ENCODE measurements at places on chromosomes 4 and X.
A peak's percentile ranks its signal among the peaks of the same experiment; 100 is the strongest.

GRCh38 chrX:78387364-78387763 is 60.0 kb upstream of the CYSLTR1 start:
- no peak for DNase-seq

GRCh38 chr4:1643971-1644735 is 40.0 kb downstream of the FAM53A start:
- no peak for DNase-seq

DNA sequence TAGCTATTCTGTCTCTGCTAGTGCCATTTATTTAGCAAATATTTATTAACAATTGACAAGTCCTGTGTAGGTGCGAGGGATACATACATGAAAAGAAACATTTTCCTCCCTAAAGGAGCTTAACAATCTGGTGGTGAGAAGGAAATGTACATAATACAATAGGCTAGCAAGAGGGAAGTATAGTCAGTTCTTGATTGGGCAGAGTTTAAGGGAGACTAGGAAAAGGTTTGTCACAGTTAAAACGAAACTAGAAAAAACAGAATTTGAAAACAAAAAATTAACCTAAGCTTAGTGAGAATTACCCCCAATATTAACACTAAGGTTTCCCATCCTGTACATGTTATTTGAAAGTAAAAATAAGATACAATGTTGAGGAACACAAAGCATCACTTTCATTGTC is 8.6 kb upstream of the MAML3 start:
- no peak for DNase-seq

DNA sequence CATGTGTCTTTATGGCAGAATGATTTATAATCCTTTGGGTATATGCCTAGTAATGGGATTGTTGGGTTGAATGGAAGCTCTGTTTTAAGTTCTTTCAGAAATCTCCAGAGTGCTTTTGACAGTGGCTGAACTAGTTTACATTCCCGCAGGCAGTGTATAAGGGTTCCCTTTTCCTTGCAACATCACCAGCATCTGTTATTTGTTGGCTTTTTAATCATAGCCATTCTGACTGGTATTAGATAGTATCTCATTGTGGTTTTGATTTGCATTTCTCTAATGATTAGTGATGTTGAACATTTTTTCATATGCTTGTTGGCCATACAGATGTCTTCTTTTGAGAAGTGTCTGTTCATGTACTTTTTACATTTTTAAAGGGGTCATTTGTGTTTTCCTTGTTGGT is 129.8 kb downstream of the TBCK start:
- DNase-seq = no peak

- DNase-seq = no peak
Observed at GRCh38 chr4:8050555-8051206, 107.9 kb downstream of the ABLIM2 start.

GRCh38 chr4:169254546-169254983 is 16.2 kb downstream of the SH3RF1 start:
- peak; percentile 32 for DNase-seq

DNA sequence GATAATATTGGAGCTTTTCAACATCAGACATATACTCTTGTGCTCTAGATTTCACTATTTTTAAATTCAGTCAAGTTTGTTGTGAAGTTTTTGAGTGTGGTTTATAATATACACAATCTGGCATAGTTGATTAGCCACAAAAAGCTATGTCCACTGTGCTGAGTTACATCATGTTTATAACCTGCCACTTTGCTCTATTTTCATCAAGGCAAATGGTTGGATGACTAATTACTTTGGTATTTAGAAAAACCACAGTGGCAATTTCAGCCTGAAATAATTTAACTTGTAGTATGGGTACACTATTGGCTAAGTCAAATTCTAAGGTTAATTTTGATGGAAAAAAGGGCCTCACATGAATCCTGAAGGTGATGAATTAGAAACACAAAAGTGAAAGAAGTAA is 262.6 kb downstream of the C4orf33 start:
- DNase-seq = peak; percentile 17

DNA sequence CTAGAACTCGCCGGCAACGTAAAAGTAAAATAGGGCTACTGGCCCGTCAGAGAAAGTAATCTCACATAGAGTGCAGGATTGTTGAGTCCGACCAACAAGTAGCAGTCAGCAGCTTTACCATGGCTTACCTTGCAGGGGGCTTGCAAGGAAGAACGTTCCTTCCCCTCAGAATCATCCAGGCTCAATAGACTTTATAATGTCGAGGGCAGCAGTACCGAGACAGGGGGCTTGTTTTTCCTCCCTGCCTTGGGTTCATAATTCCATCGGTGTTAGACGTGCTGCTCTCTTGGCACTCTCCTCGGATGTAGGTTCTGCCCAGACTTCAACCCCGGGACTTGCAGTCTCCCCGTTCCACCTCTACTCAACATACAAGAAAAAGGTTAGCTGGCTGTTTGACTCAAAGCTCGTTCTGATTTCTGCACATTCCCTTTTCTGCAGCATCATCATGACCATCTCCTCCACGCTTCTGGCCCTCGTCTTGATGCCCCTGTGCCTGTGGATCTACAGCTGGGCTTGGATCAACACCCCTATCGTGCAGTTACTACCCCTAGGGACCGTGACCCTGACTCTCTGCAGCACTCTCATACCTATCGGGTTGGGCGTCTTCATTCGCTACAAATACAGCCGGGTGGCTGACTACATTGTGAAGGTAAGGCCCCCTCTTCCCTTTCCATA is 1.5 kb downstream of the SLC10A4 start:
- no peak for DNase-seq

- peak; percentile 31 for DNase-seq
Observed at GRCh38 chr4:155973639-155974475, 20.2 kb upstream of the CTSO start.

DNA sequence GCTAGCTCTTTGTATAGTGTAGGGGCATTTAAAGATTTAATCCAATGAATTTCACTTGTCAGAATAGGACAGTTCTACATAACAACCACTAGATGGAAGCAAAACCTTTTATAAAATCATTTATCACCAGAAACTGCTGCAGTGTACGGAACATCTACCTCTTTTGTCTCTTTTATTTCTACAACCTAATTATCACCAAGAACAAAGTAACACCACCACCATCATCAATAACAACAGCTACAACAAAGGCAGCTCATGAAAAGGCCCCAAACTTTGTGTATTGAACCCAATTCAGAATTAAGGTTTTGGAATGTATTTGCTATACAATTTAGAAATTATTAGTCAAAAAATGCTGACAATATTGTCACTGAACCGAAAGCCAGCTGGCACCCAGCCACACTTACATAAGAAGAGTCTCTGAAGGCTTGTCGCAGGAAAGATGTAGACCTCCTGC is 260.9 kb upstream of the RPS6KA3 start:
- no peak for DNase-seq

DNA sequence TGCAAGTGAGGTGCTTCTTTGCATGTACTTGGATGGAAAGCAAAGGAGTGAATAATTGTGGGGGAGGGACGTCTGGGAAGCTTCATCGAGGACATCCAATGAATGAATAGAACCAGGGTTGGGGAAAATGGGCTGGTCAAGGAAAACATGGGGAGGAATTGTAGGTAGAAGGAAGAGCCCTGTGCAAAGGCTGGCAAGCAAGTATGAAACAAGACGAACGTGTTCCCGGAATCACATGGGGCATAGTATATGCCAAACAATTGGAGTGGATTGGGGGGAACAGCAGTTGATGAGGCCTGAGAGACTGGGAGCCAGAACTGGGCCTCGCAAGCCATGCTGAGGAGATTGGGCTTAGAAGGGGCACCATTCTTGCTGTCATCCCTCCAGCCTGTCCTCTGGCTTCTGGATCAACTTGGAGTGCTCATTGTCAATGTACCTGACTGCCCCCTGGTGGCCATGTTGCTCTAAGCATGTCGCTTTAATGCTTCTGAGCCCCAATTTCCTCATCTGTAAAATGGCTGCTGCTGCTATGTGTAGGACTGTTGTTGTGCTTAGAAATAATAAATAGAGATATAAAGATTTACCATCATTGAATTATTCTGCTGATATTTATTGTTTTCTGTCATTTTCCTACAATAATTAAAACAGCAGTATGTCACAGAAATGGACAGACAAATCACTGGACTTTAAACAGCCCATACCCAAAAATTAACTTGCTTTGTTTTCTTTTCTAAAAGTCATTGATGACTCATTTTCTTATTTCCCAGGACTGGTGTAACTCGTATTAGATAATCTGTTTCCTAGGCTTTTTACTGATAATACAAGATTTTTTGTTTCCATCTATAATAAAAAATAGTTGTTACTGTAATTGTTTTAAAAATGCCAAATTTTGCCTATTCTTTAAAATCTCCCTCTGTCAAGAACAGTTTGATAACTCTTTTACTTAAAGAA is 66.4 kb downstream of the JADE3 start:
- DNase-seq = peak; percentile 52

GRCh38 chrX:107559506-107559905 is 68.8 kb upstream of the PRPS1 start:
- no peak for DNase-seq

- DNase-seq = no peak
Observed at GRCh38 chr4:40058854-40059253, 2.2 kb downstream of the N4BP2 start.

DNA sequence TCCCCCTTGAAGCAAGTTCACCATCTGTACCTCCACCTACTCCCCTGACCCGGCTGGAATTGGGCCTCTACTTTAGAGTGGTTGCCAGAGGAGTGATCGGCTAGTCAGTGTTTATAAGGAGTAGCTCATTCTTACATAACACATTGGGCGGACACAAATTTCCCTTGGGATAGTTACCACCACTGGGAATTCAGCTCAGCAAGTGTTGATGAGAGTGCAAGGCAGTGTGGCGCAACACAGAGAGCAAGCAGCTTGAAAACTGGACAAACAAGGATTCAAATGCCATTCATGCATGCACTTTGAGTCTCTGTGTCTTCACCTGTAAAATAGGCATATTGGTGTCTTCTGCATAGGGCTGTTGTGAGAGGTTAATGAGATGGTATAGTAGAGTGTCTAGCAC is 92.7 kb downstream of the STK32B start:
- DNase-seq = no peak

GRCh38 chr4:134201216-134202161 is at the start of gene PABPC4L:
Gene PABPC4L (minus strand): TSS chr4:134201789. CDS start chr4:134201019, 770 bp downstream.
- peak; percentile 63 for DNase-seq

DNA sequence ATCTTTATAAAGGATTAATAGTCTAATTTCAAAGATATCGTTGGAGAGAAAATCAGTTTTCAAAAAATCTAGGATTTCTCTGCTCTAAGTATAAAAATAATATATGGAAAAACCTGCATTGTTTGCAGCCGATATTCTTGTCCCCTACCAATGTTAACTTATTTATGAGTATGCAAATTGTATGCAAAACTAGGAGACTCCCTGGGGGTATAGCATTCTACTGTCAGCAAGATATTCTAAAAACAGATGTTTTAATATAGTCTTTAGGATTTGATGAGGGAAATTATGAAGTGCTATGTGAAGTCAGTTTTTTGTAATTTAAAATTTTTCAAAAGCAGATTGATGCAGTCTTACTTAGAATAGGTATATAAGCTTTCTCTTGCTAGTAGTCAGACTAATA is 40.9 kb downstream of the GK2 start:
- DNase-seq = no peak

- no peak for DNase-seq
Observed at GRCh38 chr4:13174001-13174400, 310.1 kb downstream of the RAB28 start.

- no peak for DNase-seq
Observed at GRCh38 chr4:112520598-112521122, 4.7 kb upstream of the NEUROG2 start.

DNA sequence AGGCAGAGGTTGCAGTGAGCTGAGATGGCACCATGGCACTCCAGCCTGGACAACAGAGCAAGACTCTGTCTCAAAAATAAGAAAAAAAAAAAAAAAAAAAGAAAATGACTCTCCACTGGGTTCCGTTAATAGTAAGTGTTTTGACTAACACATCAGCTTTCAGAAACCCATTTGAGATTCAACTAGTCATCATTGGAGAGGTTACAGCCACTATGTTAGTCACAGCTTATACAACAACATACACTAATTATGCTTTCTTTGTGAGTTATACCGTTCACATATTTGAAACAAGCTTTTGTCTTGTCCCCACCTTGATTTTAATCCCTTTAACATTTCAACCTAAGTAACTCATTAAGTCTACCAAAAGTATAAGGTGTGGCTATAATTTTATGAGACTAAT is 48.2 kb downstream of the HADH start:
- no peak for DNase-seq

GRCh38 chr4:153013202-153013977 is 77.3 kb downstream of the FHDC1 start:
- DNase-seq = no peak

GRCh38 chr4:10151182-10151581 is 34.6 kb upstream of the WDR1 start:
- DNase-seq = no peak

GRCh38 chr4:127055357-127055756 is 577.4 kb upstream of the INTU start:
- no peak for DNase-seq

DNA sequence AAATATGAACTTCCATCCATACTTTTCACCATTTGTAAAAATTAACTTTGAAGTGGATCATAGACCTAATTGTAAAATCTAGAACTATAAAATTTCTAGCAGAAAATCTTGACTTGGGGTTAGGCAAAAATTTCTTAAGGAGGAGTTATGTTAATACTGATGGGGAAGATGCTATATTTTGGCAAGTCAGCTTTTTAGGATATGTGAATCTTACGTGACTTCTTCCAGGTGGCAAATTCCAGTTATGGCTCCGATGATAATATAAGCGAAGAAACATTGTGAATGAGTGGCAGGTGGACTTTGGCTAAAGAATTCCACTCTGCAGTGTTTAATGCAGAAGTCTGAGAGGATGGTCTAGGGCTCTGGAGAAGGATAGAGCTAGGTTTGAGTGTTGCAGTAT is 1.5 kb downstream of the PRPS2 start:
- DNase-seq = no peak

- no peak for DNase-seq
Observed at GRCh38 chr4:46444318-46445000, 54.5 kb upstream of the GABRA2 start.

GRCh38 chr4:79325436-79325835 is 425 bp downstream of the NAA11 start:
- DNase-seq = no peak

DNA sequence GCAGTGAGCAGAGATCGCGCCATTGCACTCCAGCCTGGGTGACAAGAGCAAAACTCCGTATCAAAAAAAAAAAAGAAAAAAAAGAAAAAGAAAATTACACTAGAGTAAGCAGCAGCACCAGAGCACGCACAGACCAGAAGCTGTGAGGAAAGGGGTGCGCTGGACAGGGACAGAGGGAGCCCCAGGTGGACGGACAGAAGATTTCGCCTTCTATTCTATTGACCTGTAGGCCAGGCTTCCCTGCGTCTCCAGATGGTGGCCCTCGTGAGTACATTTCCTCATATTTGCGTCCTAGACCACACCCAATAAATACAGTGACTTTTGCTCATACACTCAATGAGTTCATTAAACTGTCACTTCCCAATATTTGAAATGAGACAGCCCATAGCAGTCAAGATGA is 19.1 kb downstream of the MTNR1A start:
- DNase-seq = no peak

GRCh38 chrX:13763489-13763888 is 28.9 kb downstream of the OFD1 start:
- DNase-seq = no peak

- peak; percentile 26 for DNase-seq
Observed at GRCh38 chrX:40140706-40141499, 43.1 kb upstream of the BCOR start.
